ENCODE measurements at places on chromosomes 6 and 20. TPM values are rescaled to one million over a fixed set of nuclear protein-coding genes. Genes with fewer than 3 reads are reported as not detected.

Gene SLC18B1
- total RNA-seq: 7.7 TPM

Gene SMIM29
- 41.6 TPM for total RNA-seq

DNA sequence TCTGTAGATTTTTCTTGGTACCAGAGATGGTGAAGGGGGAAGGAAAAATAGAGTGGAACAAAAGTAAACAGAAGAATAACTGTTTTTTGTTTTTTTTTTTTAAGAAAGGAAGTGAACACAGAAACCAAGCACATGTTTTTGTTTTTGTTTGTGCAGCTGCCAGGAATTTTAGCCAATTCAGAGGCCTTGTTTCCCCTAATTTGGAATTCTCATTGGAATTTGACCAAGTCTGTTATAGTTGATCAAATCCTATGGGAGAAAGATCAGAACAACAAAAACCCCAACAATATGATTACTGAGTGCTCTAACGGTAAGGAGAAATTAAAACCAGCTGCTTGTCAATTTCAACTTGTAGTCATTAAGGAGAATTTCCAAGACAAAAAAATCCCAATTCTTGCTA lies 18.2 kb upstream of the IL22RA2 start:
- no peak for DNase-seq

DNA sequence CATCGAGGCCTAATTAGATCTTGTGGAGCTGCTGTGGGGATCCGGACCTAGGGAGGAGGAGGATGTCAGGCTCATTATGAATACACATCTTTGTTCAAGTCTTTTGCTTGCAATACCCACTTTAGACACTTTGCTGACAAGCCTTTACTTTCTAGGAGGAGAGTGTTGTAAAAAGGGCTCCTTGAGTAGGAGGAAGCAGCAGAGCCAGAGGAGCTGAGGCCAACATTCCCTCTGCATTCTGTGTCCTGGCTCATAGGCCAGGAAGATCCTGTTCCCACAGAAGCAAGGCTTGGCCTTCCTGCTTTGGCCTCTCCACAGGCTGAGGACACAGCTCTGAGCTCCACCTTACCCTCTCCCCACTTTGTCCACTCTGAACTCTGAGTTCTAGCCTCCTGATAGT lies 67.1 kb downstream of the TPD52L1 start:
- peak; percentile 8 for DNase-seq

Gene HSPA1L
- total RNA-seq: 8.5 TPM

Gene RFX6
- total RNA-seq: 0.74 TPM

Gene LSM14B
- total RNA-seq: 39.7 TPM

Gene PGK2
- 12.4 TPM for total RNA-seq

Gene RIPPLY2
- total RNA-seq: 0.23 TPM

Gene SNX5
- 48.3 TPM for total RNA-seq

Gene KIF6
- total RNA-seq: 0.97 TPM

DNA sequence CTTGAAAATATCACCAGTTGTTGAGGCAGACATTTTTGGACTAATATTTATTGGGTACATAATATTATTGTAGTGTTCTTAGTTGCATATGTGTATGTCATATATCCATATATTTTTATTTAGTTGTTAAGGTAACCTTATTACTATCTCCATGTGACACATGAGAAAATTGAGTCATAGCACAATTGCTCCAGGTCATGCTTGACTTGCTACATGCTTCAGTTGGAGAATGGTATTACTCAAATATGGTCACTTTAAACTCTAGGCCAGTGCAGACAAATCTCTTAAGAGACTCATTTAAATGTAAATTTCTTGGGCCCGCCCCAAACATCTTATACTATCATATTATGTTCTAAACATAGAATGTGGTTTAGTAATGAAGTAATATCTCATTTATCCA lies 246.1 kb downstream of the RIMS1 start:
- DNase-seq: no peak

- DNase-seq: no peak
Observed at GRCh38 chr6:68247782-68248181, 387.3 kb upstream of the ADGRB3 start.
